Activated CD4-positive, alpha-beta T cell treated with anti-CD3 and anti-CD28 coated beads, Interleukin-2, amount 50 U/mL, for 24 hours (primary cell): ENCODE measurements at places on chromosomes 16 and 17.

GRCh38 chr17:18141210-18141803 lies 32.8 kb downstream of the MYO15A start:
- no peak for DNase-seq

GRCh38 chr16:49489686-49490320 lies 116.2 kb downstream of the C16orf78 start:
- no peak for DNase-seq

- no peak for DNase-seq
Measured at GRCh38 chr17:75428543-75429469, 23.3 kb upstream of the GRB2 start.

- DNase-seq = peak; percentile 68
Measured at GRCh38 chr16:31876951-31877828, 3.6 kb downstream of the ZNF267 start.

- DNase-seq = peak; percentile 73
Measured at GRCh38 chr16:1002399-1003166, 21.0 kb downstream of the SOX8 start.

DNA sequence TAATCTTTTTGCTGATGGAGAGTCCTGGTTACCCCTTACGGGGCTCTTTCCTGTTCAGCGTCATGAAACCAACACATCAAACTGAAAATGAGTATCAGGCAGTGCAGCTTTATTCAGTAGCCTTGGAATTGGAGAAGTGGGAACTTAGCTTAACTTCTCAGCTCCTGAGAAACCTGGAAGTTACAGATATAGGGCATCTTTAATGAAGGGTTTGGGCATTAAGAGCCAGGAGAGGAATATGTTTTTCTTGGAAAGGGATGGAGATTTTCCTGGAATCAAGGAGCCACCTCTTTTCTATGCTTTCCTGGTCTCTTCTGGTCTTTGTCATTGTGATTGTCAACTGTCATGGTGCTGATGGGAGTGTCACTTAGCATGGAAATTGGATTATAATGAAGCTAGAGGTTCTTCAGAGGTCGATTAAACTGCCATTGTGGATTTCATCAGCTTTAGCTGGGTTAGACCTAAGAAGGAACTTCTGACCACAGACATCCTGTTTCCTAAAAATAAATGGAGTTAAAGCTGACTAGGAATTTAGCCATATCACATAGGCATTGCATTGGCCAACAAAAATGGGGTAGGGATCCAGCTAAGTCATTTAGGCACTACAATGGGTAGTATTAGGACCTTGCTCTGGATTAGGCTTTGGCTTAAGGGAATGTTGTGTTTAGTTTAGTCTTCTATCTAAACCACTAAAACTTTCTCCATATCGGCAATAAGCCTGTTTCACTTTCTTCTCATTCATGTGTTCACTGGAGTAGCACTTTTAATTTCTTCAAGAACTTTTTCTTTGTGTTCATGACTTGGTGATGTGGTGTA lies 186.4 kb downstream of the BCAS3 start:
- no peak for DNase-seq

- DNase-seq = no peak
Measured at GRCh38 chr17:172401-172800, 9.0 kb downstream of the DOC2B start.

DNA sequence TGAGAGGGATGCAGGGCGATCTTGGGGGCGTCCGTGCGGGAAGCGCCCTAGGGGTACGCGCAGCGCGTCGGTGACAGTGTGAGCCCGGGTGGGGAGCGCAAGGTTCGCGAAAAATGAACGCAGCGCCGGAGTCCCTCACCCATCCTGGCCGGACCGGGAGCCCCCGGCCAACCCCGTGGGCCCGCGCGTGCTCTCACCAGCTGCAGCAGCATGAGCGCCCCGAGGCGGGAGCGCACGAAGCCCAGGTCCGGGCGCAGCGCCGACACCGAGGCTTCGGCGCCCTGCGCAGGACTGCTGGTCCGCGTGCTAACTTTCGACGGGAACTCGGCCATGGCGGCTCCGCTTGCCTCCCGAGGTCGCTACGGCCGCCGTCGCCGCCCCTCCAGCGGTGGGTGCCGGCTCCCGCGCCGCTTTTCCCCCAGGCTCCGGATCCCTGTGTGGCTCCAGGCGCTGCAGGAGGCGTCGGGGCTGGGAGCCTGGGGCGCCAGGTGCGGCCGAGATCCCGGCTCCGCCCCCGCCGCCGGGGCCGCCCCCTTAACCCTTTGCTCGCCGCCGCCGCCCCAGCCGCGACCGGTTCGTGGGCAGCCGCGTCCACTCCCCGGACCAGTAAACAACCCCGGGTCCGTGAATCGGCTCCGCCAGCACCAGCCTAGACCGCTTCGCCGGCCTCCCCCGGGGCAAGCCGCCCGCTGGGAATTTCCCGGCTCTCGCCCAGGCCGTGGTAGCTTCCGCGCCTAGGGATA lies at the start of gene PLLP:
Gene PLLP, minus strand, starts transcription at position 464 of the 743 bp plus-strand sequence. Its CDS starts 132 bp downstream, at position 332.
- peak; percentile 11 for DNase-seq

DNA sequence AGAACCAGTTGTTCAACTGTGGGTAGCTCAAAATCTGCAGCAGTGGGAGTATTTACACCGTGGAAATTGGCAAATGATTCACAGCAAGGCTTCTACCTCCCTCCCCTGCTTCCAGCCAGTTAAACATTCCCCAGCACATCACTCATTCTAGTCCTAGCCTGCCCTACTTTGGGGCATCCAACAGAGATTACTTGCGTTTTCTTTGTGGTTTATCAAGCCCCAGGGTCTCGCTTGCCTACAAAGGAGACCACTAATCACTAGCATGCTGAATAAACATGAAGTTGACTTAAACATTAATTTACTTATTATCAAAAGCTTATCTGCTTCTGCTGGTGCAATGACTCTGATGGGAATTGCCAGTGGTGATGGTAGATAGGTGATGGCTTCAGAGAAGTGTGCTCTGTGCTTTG lies 94.5 kb downstream of the MARF1 start:
- no peak for DNase-seq

DNA sequence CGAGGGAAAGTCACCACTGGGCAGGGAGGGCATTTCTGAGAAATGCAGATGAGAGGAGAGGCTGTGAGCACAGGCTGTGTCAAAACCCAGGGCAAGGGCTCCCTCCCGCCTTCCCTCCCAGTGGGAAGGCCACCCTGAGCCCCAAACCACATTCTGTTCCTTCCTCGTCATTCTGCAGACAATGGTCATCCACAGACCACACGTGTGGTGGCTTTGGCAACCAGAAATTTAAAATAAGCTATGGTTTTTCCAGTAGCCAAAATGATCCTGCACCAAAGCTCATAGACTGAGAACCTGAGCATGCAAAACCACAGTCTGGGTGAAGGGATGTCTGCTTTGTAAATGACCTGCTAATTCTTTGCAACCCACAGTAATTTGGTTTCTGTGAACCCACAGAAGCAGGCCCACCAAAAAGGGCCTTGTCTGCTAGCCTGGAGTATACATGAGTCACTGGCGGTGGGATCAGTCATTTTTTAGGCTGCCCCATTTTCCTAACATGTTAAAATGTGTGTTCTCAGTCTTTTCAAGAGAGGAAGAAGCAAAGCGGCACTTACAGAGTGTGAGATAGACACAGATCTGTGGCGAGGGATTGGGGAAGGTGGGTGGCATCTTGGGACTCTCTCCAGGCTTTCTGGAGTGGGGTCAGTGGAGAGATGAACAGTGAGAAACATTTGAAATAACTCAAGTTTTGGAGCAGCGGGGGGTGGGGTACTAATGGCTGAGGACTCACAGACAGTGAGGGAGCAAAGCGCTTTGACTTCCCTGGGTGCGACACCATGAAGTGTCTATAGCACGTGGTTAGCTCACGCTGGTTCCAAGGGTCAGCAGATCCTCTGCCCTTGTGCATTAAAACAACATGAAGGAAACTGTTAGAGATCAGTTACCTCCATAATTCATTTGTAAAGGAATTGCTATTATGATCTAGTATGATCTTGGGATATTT lies 20.5 kb downstream of the GRB7 start:
- no peak for DNase-seq

DNA sequence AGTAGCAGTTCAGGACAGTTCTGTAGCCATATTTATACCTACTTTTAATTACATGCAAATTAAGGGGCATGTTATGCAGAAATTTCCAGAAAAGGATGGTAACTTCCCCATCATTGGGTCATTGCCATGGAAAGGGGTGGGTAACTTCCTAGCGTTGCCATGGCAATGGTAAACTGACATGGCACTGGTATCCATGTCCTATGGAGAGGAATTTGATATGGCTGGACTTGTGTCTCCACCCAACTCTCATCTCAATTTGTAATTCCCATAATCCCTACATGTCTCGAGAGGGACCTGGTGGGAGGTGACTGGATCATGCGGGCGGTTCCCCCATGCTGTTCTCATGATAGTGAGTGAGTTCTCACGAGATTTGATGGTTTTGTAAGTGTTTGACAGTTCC lies 35.6 kb upstream of the CACNG4 start:
- DNase-seq = no peak

DNA sequence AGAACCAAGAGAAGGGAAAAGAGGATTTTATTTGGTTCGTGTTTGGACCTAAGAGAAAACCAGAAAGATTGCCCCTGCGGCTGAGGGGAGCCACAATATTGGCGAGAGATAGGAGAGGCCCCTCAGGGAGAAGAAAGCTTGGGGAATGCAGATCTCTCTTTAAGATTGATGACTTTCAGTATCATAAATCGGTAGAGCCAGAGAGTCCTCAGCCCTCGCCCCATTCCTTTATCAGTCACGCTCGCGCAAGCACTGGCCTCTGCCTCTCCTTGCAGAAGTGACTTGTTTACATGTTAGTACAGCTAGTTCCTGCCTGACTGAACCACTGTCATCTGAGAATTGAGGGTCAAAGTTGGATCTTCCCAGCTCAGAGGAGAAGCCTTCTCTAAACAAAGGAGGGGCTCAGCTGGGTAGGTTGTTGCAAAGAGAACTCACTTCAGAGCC lies 21.5 kb upstream of the KRT19 start:
- no peak for DNase-seq

DNA sequence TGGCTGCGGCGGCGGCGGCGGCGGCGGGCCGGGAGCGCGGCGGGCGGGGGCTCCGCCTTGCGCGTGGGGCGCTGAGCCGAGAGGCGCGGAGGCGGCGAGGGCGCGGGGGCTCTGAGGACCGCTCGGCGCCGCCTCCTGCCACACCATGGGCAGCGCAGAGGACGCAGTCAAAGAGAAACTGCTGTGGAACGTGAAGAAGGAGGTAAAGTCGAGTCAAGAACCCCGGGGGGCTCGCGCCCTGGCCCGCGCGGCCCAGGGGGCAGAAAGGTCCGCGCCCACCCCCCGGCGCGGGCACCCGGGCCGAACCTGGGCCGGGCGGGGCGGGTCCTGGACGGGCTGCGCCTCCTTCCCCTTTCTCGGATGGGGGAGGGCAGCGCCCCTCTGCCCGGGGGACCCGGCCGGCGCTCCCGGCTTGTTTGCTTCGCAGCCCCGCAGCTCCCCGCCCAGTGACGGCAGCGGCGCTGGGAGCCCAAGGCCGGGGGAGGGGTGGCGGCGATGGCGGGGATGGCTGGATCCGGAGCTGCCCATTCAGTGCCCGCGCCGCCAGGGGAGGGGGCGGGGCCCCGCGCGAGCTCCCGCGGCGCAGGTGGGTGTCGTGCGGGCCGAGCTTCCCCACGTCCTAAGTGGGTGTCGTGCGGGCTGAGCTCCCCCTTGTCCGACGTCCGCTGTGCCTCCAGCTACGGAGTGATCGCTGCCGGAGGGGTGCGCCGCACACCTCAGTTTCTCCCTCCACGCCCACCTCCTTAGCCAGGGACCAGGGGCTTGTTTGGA lies 428 bp downstream of the SGSM2 start:
- DNase-seq = peak; percentile 18

- no peak for DNase-seq
Measured at GRCh38 chr17:67519801-67520251, 142.7 kb downstream of the PITPNC1 start.

DNA sequence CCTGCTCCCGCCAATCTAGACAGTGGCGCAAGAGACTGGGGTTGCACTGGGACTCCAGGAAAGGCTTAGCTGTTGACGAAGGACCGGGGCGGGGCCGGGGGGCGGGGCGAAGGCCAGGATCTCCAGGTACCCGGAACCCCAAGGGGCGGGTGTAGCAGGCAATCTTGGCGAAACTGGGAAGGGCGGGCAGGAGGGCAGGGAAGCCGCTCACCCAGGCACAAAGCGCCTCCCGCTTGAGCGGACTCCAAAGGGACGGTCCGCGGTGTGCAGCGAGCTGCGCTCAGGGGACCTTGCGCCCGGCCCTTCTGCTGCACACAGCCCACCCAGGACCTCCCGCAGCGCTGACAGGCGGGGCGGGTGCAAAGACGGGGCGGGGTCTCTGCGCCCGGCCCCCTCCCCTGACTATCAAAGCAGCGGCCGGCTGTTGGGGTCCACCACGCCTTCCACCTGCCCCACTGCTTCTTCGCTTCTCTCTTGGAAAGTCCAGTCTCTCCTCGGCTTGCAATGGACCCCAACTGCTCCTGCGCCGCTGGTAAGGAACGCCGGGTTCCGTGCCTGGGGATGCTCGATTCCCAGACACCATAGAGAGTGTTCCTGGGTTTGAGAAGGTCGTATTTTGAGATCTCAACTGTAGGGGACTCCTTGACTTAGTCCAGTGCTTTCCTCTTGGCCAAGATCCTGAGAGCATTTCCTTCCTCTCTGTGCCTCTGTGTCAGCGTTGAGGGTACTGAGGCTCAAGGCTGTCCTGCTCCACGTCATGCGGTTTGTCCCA lies at the start of gene MT1F:
Gene MT1F, plus strand, starts transcription at position 405 of the 772 bp plus-strand sequence. Its CDS starts 100 bp downstream, at position 505.
- peak; percentile 48 for DNase-seq
